ENCODE measurements at places on chromosomes 12 and 14.

DNA sequence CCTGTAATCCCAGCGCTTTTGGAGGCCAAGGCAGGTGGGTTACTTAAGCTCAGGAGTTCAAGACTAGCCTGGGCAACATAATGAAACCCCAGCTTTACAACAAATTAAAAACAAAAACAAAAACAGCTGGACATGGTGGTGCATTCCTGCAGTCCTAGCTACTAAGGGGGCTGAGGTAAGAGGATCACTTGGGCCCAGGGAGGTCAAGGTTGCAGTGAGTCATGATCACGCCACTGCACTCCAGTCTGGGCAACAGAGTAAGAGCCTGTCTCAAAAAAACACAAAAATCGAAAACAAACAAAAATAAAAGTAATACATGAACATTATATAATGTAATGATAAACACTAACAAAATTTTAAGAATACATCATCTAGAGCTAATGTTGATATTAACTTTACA is 46.2 kb upstream of the GRIP1 start:
- no peak for DNase-seq

DNA sequence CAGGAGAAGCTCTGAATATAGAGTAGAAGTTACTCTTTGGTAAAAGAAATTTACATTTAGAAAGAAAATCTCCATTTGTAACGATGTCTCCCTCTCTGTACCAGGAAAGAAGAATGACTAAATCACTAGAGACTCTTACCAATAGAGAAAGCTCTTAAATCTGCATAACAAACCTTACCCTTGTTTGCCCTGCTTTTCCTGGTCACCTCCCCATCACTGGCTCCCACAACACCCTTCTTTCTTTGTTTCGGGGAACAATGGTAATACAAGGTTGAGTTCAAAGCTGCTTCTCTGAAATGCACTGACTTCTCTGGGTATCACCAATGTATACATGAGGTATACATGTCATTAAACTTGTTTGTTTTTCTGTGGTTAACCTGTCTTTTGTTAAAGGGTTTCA is 351.1 kb upstream of the FLRT2 start:
- no peak for DNase-seq

DNA sequence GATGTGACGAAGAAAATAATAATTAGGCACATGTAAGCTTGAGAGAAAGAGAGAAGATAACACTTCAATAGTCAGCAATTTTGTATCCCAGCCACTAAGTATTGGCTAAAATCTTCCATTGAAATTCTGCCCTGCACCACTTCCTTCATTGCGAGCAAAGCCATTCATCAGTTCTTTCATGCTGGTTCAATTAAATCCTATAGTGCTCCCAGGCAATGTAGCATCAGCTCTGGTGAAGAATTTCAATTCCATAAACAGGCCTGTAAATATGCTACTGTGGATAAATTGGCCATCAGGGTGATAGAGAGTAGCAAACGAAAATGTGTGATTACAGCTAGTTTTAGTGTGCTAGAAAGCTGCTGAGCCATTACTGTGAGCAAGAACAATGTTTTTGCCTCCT is 24.7 kb downstream of the RPL10L start:
- no peak for DNase-seq

GRCh38 chr14:32203928-32204357 is 874 bp upstream of the RNU6-8 start:
- DNase-seq, result no peak

- no peak for DNase-seq
These were observed 185.2 kb downstream of the AEBP2 start for GRCh38 chr12:19624491-19624890.

DNA sequence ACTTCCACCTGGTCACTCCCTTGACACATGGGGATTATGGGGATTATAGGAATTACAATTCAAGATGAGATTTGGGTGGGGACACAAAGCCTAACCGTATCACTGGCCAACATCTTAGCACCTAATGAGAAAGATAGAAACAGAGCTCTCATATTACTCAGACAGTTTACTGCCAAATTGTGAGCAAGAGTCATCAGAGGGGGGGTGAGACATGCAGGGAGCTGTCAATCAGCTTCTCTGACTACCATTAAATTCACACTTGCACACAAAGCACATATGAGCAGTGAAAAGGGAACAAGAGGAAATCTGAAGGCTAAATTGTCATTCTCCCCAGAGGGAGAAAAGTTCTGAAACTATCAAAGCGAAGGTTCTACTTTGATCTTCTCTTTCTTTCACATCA is 78.1 kb upstream of the GRIN2B start:
- no peak for DNase-seq

GRCh38 chr12:99981639-99982190 is 3.0 kb downstream of the ANKS1B start:
- DNase-seq, result no peak

DNA sequence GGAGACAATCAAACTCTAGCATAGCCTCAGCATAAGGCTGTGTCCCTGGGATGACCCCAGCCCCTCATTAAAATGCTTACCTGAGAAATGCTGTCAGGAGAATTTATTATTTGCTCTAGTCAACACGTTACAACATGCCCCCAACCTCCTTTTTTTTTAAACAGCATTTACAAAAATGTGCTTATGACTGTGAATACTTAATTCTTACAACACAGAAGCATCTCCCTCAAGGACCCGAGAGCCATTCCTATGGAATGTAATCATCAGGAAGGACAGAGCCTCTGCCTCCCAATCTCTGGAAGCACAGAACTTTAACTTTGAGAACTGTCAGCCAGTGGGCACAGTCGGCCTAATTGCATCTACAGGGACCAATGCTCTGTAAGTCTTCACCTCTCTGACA is 136.6 kb upstream of the OVCH1 start:
- no peak for DNase-seq

DNA sequence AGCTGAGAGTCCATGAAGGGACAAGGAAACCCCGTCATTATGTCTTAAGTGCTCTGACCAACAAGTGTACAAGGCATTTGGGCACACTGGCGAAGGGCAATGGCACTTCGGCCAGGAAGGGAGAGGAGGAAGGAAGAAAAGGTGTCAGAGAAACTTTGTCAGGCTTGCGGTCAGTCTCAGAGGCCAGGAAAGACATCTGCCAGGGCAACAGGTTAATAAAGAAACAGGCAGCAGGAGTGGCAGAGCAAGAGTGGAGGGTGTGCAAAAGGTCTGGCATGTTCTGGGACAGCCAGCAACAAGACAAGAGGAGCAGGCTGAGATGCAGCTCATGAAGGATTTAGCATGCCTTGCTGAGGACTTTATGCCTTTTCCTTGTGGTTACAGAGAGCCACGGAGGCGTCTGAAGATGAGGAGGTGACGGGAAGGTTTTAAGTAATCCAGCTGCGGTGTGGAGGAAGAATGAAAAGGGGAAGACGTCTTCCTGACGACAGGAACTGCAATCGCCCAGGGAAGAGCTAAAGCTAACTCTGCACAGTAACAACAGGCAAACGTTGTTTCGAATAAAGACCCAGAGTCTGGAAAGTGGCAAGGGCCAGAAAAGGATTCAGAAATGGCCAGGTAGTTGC is 13.1 kb downstream of the APPL2 start:
- DNase-seq, result no peak

- no peak for DNase-seq
These were observed 1.8 kb upstream of the CHST11 start for GRCh38 chr12:104454997-104455396.

- DNase-seq, result no peak
These were observed 74.2 kb downstream of the ZFC3H1 start for GRCh38 chr12:71589478-71589881.

- DNase-seq, result peak; percentile 70
These were observed at the start of gene RNU4-1 for GRCh38 chr12:120292661-120293531. TSS of gene RNU4-1 (minus strand) at chr12:120293237.

- DNase-seq, result no peak
These were observed 2.5 kb downstream of the C12orf57 start for GRCh38 chr12:6946033-6946919.

- DNase-seq, result no peak
These were observed 38.3 kb downstream of the YLPM1 start for GRCh38 chr14:74801396-74801795.

DNA sequence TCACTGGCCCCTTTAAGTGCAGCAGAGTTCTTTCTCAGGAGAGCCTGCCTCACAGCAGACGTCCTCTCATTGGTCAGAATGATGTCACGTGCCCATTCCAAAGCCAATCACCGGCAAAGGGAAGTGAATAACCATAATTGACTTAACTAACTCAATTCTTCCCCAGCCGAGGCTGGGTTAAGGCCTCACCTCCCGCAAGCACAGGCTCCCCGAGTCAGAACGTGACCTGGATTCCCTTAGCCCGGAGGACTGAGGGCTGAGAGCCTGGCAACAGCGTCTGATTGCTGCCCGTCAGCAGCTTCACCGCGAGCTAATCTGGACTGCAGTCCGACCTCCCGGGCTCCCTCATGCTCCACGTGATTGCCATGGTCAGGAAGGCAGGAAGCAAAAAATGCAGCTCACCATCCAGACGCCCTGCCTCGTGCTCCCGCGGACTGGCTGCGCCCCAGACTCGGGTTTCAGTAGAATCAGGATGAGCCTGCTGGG is 92.1 kb upstream of the FZD10 start:
- DNase-seq, result no peak

- no peak for DNase-seq
These were observed 553.7 kb downstream of the FOXG1 start for GRCh38 chr14:29320286-29320685.

GRCh38 chr12:91432089-91432488 is 249.5 kb upstream of the DCN start:
- no peak for DNase-seq

DNA sequence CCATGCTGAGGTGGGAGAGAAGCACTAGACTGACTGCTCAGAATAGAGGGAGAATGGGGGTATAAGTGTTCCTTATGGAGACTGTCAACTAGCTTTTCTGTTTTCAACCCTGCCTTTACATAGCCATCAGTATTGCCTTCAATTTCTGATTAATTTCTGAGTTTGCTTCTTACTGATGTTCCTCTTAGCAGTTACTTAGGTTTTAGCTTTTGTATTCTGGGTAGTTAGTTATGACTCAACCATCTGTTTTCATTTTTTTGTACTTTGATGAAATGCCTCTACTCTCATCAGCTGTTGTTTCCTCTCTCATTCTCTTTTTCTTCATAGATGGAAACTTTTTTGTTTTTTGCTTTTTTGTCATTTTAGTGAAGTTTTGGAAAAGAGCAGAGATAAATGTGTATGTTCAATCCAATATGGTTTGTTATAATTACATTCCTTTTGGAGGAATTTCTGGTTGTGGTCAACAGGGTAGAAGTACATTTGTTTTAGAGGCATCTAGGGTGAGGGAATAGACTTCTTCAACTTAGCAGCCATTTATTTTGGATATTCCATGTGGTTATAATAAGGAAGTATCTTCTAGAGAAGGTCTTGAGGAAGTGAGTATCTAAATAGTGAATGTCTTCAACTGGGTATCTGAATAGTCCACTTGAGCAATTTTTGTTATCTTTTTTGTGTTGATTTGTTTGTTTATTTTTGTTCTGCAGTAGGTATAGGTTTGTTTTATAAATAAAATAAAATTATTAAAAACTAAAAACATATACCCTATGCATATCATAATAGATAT is 29.6 kb downstream of the PMCH start:
- DNase-seq, result no peak

DNA sequence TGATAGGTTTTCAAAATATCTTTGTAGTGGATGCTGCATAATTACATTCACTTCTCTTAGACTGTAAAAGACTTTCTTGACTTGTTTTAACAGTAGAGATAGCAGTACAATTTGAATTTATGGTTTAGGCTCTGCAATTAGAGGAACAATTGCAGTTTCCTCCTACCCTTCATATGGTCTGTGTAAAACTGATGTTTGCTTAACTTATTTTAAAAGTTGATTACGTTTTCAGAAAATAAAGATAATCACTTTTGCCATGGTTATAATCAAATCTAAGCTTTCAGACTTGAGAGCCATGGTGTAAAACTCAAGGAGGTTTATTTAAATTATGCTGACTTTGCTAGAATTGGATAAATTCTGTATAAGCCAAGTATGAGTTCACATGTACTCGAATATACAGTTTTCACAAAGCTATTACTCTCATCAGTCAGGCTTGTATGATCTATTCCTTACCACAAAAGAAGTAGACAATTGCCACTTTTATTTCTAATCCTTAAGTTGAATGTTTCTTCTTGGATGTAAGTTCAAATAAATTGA is 2.5 kb upstream of the MAPK1IP1L start:
- DNase-seq, result no peak

GRCh38 chr12:131116468-131117117 is 162.9 kb downstream of the ADGRD1 start:
- no peak for DNase-seq
